ENCODE measurements at places on chromosomes 4 and X. TPM values are rescaled to one million over a fixed set of nuclear protein-coding genes. Genes with fewer than 3 reads are reported as not detected.

TRPC5OS gene
- not detected for total RNA-seq

GRCh38 chrX:77786365-77786680 lies 307 bp upstream of the ATRX start:
- no peak for DNase-seq

DNA sequence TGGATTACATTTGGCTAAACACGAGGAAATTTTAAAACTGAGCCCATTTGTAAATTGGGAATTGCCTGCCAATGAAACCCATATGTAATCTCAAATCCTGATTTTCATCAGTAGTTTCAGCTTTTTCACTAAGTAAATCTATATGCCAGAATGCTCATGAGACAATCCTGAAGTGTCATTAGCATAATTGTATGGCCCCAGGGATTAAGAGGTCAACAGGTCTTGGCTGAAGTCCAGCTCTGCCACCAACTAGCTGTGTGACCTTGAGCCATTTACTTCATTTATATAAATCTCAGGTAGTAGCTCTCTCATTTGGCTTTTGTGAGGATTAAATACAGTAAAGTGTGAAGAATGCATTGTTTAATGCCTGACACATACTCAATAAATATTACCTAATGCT lies 320.5 kb upstream of the EMCN start:
- DNase-seq, result no peak

DNA sequence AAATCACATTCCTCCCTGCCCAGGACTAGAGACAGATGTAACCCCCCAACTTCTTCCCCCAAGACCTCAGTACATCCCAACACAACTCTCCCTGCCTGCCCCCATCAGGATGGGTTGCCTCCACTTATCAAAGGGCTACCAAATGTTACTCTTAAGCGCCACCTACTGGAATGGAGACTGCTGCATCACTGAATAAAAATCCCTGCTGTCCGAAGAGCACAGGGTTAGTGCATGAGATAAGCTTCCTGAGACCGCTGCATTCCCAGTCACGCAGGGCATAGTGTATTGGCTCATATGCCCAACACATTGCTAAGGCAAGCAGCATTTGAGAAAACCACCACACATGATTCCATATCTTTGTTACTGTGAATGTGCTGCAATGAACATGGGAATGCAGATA lies 544.5 kb downstream of the PPP4R3C start:
- DNase-seq, result peak; percentile 33

DNA sequence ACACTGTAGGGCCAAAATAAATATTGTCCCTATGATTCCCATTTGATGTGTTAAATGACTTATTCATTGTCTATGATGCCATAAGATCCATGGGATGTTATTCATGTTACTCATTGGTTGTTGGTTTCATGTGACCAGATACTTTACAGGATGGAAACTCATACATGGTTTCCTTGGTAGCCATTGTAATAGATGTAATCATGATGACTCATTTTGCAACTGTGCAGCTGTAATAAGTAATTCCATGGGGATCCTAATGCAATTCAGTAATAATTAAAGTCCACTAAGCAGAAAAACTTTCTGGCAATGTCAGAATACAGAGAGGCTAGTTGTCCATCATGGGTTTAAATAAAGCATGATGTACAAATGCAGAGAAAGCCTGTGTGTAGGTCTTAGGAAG lies 389.7 kb upstream of the NR3C2 start:
- peak; percentile 66 for DNase-seq

GRCh38 chr4:85669204-85669603 lies 194.3 kb downstream of the ARHGAP24 start:
- DNase-seq, result no peak

DNA sequence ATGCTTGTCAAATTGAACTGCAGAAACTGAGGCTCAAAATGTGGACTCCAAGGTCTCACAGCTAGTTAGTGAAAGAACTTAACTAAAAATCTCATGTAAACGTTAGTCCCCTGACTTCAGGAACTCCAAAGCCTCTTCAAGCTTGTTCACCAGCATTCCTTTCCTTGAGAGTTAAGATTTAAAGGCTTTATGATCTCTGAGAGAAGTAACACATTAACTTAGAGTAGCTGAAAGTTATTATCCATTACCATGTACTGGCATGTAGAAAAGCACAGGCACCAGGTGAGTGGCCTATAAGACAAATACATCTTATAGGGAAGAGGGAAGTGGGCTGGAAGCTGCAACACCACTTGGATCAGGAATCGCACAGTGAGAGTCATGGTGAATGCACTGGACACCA lies 15.3 kb downstream of the PARM1 start:
- no peak for DNase-seq

DNA sequence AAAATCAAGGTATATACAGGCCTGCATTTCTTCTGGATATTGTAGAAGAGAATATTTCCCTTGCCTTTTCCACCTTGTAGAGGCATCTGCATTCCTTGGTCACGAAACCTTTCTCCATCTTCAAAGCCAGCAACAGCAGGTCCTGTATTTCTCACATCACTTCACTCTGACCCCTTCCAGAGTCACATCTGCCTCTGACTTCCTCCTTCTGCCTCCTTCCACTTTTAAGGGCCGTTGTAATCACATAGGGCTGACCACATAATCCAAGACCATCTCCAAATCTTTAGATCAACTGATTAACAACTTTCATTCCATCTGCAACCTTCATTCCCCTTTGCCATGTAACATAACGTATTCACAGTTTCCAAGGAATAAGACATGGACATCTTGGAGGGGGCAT lies 38.3 kb upstream of the NDP start:
- DNase-seq, result no peak

DNA sequence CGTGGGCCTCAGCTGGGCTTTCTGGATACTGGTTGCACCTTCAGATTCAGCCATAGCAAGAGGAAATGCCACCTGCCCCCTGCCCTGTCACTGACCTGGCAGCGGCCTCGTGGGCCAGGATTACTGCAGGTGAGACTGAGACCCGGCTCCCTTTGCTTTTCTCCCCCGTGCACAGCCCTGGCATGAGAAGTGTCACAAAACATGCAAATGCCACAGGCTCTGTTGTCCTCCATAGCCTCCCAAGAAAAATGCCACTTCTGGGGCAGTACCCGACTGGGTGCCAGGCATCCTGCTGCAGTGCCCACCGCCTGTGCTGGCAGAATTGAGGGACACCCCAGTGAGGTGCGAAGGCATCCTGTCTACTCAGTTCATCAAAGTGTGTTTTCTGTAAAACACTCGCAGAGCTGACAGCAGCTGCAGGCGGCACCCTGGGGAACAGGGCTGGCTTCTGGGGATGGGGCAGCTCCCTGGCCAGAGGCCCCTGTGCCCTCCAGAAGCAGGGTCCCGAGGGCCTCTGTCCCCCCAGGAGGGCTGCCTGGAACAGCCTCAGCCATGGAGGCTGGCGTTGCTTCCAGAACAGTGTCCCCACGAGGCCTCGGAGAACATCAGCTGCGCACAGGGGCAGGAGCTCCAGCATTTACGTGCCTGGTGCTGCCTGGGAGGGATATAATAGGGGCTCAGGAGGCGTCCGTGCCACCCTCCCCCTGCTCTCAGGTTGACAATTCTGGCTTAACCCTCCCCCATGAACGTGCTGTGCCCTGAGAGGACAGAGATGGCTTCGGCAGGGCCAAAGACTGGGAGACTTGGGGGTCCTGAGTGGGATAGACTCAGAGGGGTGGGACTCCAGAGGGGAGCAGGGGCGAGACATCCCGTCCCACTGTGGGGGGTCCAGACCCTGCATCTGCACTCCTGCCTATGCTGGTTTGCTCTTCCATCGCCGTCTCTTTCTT lies 99.5 kb upstream of the NKX1-1 start:
- no peak for DNase-seq

GRCh38 chr4:122205687-122206086 lies 53.6 kb downstream of the BLTP1 start:
- peak; percentile 7 for DNase-seq

DNA sequence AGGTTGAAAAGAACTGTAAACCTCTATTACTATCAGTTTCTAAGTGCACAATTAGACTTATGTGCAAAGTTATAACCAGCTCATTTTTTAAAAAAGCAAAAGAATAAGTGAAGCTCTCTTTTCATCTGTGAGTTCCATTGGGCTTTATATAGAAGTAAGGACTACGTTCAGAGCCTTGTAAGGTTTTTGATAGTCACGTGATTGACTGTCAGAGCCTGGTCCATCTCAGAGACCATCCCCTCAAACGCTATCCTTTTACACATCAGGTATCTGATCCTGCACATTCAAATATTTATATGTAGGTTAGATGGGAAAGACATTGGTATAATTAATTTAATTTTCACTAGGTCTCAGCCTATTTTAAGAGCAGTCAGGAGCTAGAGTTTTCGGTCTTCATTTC lies 279.3 kb downstream of the INPP4B start:
- no peak for DNase-seq

GRCh38 chrX:44947995-44948394 lies 75.0 kb downstream of the KDM6A start:
- DNase-seq, result no peak

GRCh38 chrX:427812-428725 lies 41.4 kb upstream of the PPP2R3B start:
- DNase-seq, result no peak

DNA sequence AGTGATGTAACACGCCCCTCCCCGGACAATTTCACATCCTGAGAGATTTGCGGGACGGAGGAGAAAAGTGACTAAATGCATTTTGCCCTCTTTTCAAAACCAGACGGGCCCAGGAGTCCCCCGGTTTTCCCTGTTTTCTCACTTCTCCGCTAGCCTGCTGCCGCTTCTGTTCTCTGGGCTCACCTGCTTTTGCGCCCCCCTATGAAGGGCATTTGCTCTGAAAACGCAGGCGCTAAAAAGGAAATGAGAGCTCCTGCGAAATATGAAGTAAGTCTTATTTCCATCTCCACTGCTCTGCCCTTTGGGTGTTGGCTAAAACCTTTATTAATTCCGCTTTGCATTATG lies 613 bp upstream of the TMEM47 start:
- DNase-seq, result no peak

- no peak for DNase-seq
These were observed 1072.3 kb upstream of the PCDH10 start for GRCh38 chr4:132076829-132077228.
